ENCODE measurements at places on chromosomes 6 and 20.

DNA sequence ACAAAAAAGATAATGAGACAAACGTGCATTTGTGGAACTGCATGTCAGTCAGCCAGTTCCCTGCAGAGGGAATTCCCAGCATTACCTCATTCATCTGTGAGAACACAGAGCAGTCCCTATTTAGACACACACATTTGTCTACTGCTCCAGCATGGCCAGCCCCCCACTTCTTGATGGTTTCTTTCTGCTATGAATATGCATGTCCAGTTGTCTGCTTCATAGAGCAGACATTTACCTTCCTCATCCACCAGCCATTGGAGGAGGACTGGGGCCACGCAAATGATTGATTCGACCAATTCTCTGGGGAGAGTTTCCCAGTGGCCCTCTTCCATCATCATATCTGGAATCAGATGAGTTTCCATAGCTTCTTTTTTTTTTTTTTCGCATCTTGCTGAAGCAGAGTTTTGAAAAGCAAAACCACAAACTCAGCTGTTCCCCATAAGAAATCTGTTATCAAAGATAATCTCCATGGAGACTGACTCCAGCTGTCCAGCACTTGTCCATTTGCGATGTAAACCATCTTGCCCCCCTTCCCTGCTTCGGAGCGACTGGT lies 11.8 kb downstream of the ENPP1 start:
- DNase-seq = no peak

- no peak for DNase-seq
Observed at GRCh38 chr6:115577270-115577669, 483.4 kb downstream of the FRK start.

GRCh38 chr20:61933481-61933950 lies 132.2 kb downstream of the TAF4 start:
- no peak for DNase-seq

GRCh38 chr6:148779142-148779562 lies 32.3 kb downstream of the UST start:
- DNase-seq = no peak

- no peak for DNase-seq
Observed at GRCh38 chr6:43408259-43408658, 19.1 kb upstream of the ABCC10 start.

DNA sequence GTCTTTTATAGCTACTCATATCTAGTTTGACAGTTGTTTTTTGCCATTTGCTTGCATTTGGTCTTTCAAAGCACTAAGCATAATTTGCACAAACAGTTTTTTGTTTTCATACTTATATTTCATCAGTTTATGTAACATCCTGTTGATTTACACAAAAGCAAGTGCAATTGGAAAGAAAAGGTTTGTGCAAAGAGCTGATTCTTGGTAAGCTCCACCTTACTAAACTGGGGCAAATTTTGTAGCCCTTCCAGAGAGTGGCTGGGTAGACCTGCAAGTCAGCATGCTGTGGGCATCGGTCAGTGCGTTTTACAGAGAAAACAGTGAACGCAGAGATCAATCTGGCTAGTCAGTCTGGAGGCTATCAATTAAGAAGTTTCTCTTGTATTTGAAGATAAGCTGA lies 34.5 kb downstream of the TXLNB start:
- no peak for DNase-seq

DNA sequence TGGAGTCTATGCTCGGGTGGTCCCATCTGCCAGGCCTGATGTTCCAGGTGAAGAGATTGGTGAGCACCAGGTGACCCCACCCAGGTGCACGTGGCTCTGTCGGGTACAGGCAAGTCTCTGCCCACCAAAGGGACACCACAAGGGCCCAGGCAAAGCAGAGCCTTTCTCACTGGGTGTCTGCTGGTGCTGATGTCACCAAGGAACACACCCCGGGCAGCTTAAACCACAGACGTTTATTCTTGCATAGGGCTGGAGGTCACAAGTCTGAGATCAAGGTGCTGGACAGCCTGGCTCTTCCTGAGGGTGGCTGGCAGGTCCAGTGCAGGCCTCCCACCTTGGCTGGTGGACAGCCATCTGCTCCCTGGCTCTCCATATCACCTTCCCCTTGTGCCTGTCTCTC lies 100.7 kb upstream of the CD93 start:
- DNase-seq = no peak

DNA sequence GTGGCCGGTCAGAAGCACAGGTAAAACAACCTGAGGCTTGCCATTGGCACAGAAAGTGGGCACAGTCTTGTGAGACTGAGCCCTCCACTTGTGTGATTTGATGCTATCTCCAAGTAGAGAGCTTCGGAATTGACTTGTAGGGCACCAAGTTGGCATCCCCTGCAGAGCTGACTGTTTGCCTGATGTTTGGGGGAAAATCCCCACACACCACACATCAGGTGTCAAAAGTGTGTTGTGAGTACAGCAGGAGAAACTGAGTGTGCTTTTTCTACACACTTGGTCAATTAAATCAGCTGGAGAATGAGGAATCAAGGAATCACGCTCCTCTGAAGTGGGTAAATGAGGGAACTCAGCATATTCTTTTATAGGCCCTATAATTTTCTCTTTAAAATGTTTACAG lies 989 bp downstream of the SERINC3 start:
- DNase-seq = no peak

DNA sequence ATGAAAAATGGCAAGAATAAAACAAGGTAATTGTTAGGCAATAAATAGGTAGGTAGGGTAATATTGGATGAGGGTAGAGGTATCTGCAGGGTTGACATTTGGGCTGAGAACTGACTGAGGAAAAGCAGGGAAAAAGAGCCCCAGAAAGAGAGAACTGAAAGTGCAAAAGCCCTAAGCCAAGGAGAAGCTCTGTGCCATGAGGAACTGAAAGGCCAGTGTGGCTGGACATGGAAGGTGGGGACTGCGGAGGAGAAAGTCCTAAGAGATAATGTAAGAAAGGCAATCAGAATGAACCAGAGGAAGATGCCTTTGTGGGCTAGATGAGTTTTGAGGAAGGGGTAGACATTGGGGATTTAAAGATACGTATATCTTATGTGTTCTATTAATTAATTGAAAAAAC lies 9.9 kb upstream of the HIVEP2 start:
- no peak for DNase-seq

DNA sequence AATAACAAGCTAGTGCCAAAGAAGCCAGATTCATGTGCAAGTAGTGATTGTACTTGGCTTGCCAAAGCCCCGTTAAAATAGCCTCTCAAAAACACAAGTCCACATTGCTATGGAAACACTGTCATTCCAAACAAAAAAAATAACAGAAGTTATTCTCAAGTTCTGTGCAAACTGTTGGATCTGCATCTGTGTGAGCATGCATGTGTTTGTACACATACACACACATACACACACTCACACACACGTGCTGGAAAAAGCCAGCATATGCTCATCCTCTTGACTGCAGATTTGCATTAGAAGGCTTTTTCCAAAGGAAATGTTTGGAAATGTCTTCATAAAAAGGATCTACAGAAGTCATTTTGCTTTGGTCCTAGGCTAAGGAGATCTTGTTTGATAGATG lies 13.4 kb upstream of the CBLN4 start:
- DNase-seq = no peak

DNA sequence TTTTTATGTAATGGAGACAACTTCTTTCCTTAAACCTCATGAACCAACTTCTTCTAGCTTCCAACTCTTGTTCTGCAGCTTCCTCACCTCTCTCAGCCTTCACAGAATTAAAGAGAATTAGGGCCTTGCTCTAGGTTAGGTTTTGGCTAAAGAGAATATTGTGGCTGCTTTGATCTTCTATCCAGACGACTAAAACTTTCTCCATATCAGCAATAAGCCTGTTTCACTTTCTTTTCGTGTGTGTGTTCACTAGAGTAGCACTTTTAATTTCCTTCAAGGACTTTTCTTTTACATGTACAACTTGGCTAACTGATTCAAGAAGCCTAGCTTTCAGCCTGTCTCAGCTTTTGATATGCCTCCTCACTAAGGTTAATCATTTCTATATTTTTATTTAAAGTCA lies 596.1 kb upstream of the NRSN1 start:
- DNase-seq = no peak

Data from activated CD8-positive, alpha-beta memory T cell treated with anti-CD3 and anti-CD28 coated beads for 4 hours (primary cell).